Type B pancreatic cell (in vitro differentiated cells): ENCODE measurements at places on chromosomes 7 and 10.

GRCh38 chr7:135756191-135756590 lies 7.6 kb upstream of the FAM180A start:
- no peak for DNase-seq

DNA sequence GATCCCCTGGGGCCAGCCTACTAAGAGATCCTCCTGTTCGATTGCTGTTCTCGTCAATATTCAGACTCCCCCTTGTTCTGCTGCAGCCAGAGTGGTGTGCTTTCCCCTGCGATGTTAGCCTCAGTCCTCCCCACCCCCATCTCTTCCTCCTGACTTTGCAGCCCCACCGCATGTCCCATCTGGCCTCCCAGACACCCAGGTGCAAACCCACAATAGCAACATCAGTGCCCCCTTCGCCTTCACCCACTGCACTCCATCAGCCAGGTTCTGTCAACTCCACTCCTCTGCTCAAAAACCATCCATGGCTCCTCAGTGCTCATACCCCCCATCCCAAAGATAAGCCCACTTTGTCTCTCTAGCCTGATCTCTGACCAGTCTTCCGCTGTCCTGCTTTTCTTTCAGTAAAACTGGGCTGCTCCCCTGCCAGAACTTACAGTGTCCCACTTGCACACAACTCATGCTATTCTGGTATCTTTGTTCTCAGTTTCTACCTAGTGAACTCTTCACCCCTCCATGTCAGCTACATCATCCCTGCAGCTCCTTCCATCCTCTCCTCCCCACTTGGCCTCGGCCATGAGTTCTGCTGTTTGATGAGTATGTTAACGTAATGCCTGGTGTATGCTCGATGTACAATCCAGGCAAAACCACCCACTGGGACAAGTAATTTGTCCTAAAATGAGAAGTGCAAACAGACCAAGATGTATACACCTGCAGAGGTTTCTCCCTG lies 26.6 kb downstream of the COL13A1 start:
- DNase-seq: no peak

DNA sequence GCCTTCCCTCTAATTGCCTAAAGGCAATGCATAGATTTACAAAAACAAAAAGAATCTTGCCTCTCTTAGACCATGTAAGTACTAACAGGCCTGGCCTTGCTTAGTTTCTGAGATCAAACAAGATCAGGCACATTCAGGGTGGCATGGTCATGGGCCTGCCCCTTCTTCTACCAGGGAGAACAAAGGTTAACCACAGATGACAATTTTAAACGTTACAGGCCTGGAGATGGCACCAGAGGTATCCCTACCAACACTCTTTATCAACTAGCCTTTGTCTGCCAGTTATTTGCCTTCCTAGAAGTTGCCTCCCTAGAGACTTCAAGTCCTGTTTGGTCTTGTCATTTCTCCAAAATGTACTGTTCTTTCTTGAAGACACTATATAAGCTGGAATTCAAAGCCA lies 252.6 kb downstream of the DOCK4 start:
- no peak for DNase-seq

DNA sequence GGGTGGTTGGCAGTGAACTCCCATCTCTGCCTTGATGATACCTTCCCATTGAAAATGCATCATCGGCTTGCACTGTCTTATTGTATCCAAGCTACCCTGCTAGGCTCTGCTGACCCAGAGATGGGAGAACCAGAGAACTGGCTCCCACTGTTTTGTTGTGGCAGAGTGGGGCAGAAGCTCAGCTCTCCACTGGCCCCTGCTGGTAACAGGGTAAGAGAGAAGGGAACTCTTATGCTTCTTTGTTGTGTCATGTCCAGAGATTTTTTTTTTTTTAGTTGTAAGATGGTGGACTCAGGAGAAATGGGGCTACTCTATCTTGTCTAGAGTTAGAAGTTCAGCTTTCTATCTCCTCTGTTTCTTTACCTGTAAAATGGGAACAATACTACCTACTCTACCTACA lies 100.5 kb upstream of the SDK1 start:
- DNase-seq: no peak

- DNase-seq: no peak
These were observed 6.0 kb upstream of the TMED4 start for GRCh38 chr7:44587843-44588711.
